ENCODE measurements at places on chromosomes 2 and 18. TPM values are rescaled to one million over a fixed set of nuclear protein-coding genes. Genes with fewer than 3 reads are reported as not detected.

- no peak overlapping the region for H3K4me3 ChIP-seq
- DNase-seq: no peak
- no peak overlapping the region for H3K27ac ChIP-seq
Observed at GRCh38 chr2:102470168-102470567, 2.9 kb upstream of the SLC9A4 start.

DNA sequence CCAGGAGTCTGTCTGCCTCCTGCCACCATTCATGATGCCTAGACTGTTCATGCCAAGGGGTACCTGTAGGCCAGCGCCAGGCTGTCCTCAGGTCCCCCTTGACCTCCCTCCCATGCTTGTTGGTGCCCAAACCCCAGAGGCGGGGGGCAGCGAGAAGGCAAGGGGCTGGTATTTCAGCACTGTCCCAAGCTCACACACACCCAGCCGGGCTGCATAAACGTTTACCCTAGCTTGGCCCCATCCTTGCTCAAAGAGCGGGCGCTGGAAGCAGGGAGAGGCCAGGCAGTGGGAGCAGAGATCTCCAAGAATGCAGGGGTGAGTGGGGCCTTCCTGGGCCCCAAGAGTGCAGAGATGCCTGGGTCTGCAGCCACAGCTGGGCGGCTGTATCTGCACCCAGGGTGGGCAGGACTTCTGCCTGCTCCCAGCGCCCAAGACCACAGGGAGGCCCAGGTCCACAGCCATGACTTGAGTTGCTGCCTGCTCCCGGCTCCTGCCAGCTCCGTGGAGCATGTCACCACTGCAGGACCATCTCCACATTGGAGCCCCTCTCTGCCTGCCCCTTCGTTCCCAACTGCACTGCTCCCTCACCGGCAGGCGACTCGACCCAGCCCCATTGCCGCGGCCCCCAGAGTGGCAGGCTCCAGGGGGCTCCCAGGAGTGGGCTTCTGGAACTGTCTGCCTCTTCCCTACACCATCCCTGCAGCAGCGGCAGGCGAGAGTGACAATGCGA lies 616.6 kb downstream of the METTL4 start:
- no peaks in the 10 kb centered on the region for H3K27me3 ChIP-seq
- no peaks in the 10 kb centered on the region for H3K36me3 ChIP-seq
- H3K27ac ChIP-seq: no peak overlapping the region

- H3K36me3 ChIP-seq: no peaks in the 10 kb centered on the region
- peak overlapping the region; percentile 63 for H3K4me3 ChIP-seq
- peaks cover 38% of the 10 kb centered on the region for H3K4me1 ChIP-seq
- peak overlapping the region; percentile 73 for H3K27ac ChIP-seq
Observed at GRCh38 chr2:171158790-171159371, 1.8 kb downstream of the TLK1 start.

- no peak for DNase-seq
- no peaks in the 10 kb centered on the region for H3K36me3 ChIP-seq
- peaks cover 86% of the 10 kb centered on the region for H3K27me3 ChIP-seq
- no peak within 1 kb of the TSS for H3K27ac ChIP-seq
Observed at GRCh38 chr2:206274434-206275311, at the start of gene ZDBF2. Gene ZDBF2 (plus strand): TSS chr2:206274663. CDS start chr2:206281850, 7,187 bp downstream.

The SMARCAL1 gene
- polyA plus RNA-seq: 10.2 TPM

- no peak for DNase-seq
- no peaks in the 10 kb centered on the region for H3K36me3 ChIP-seq
- no peak overlapping the region for H3K4me3 ChIP-seq
- no peaks in the 10 kb centered on the region for H3K4me1 ChIP-seq
- H3K27ac ChIP-seq: no peak overlapping the region
Observed at GRCh38 chr2:237510502-237511217, 23.6 kb downstream of the MLPH start.

DNA sequence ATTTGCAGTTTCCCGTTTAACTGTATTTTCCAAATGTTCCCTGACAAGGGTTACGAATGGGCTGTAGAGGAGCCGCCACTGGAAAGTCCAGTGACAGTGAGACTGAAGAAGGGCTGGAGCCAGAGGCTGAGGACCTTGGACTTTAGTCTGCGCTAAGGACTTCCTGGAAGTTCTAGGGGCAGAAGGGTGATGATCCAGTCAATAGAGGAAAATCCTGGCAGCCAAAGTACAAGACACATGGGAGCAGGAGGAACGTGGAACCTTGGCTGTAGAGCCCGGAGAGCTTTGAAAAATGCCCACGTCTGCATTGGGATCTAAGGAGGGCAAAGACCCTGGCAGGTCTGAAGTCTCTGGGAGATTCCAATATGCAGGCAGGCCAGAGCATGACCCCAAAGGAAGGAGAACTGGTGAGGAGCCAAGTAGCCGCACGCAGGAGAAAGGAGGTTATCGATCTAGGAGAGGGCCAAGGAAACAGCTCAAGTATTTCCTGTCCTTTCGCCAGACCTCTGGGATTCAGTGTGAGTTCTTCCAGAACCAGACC lies 28.5 kb downstream of the MBP start:
- no peaks in the 10 kb centered on the region for H3K27me3 ChIP-seq
- peak overlapping the region; percentile 5 for H3K27ac ChIP-seq
- DNase-seq: no peak
- peaks cover 29% of the 10 kb centered on the region for H3K36me3 ChIP-seq

The TUBA3D gene
- not detected for polyA plus RNA-seq

DNA sequence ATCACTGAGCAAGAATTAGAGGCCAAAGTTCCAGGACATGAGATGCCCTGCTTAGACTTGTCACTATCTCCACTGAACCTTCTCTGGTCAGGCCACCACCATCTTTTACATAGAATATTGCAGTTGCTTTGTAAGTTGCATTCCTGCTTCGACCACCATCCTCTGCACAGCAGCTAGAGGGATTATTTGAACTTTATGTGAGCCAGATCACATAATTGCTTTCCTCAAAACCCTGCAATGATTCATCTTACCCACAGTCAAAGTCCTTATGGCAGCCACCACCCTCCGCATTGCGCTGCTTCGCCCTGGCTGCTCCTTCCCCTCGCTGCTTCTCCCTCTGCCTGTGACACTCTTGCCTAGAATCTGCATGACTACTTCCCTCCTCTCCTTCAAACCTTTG lies 111.3 kb downstream of the EML6 start:
- no peaks in the 10 kb centered on the region for H3K27me3 ChIP-seq
- H3K4me3 ChIP-seq: no peak overlapping the region
- no peak overlapping the region for H3K27ac ChIP-seq
- H3K4me1 ChIP-seq: no peaks in the 10 kb centered on the region
- DNase-seq: no peak
- no peaks in the 10 kb centered on the region for H3K36me3 ChIP-seq

- no peak for DNase-seq
- H3K27ac ChIP-seq: no peak overlapping the region
- no peaks in the 10 kb centered on the region for H3K27me3 ChIP-seq
- no peaks in the 10 kb centered on the region for H3K36me3 ChIP-seq
- no peaks in the 10 kb centered on the region for H3K4me1 ChIP-seq
- H3K4me3 ChIP-seq: no peak overlapping the region
Observed at GRCh38 chr2:11963966-11964365, 217.5 kb downstream of the LPIN1 start.

DNA sequence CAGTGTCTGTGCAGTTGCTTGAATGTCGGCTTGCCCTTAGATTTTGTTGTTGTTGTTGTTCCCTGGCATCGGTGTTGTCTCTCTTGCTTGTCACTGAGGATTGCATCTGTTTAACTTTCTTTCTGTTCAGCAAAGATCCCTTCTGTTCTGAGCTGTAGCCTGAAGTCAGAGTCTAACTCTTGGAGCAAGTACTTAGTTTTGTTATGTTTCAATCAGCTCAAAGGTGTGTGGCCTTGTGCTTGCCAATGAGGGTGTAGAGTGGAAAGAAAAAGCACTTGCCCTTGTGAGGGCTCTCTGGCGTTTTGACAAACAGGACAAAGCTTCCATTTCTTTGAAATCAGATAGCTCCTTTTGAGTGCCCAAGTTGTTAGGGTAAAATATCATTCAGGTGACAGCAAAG lies 757.1 kb upstream of the CDH7 start:
- H3K27ac ChIP-seq: no peak overlapping the region
- no peaks in the 10 kb centered on the region for H3K27me3 ChIP-seq
- H3K36me3 ChIP-seq: no peaks in the 10 kb centered on the region
- no peak for DNase-seq
- H3K4me3 ChIP-seq: no peak overlapping the region
- no peaks in the 10 kb centered on the region for H3K4me1 ChIP-seq

The IL36RN gene
- not detected for polyA plus RNA-seq

DNA sequence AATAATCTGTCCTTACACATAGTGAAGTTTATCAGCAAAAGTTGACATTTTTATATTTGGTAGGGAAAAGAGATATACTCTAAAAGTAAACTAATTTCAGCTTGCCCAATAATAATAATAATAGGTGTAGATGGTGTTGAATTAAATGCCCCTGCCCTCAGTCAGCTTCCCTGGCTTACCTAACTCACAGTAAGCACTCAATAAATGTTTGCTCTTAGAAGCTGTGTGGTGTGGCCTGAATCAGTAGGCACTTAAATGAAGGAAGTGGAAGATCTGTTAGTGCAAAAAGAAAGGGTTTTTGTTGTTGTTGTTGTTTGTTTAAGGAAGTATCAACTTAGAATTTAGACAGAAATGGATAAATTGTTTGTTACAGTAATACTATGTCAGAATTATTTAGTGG lies 36.2 kb downstream of the EML4 start:
- no peak overlapping the region for H3K27ac ChIP-seq
- H3K36me3 ChIP-seq: no peaks in the 10 kb centered on the region
- H3K27me3 ChIP-seq: no peaks in the 10 kb centered on the region
- no peak overlapping the region for H3K4me3 ChIP-seq

- no peaks in the 10 kb centered on the region for H3K4me1 ChIP-seq
- no peaks in the 10 kb centered on the region for H3K36me3 ChIP-seq
- no peak for DNase-seq
Observed at GRCh38 chr2:41710944-41711343, 336.9 kb upstream of the PKDCC start.

DNA sequence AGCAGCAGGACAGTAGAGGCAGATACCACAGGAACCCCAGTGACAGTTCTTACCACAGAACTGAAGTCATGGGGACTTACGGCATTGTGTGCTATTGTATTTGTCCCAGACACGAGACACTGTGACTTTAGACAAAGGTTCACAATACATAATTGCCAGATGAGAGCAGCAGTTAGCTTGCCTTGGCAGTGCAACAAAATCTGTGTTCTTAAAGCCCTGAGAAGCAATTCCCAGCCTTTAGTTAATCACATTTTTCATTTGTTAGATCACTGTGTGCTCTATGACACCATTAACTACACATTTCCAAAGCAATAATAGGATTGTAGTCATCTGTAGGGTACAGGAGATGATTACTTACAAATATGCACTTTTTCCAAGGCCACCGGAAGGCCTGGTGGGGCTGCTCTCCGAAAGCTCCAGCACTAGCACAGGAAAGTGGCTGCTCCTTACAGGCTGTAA lies 97.5 kb upstream of the LDLRAD4 start:
- H3K27me3 ChIP-seq: no peaks in the 10 kb centered on the region
- H3K27ac ChIP-seq: no peak overlapping the region
- DNase-seq: no peak
- H3K4me3 ChIP-seq: no peak overlapping the region
- no peaks in the 10 kb centered on the region for H3K4me1 ChIP-seq
- H3K36me3 ChIP-seq: peaks cover 98% of the 10 kb centered on the region

The ZNF396 gene
- 1.9 TPM for polyA plus RNA-seq

The IL1B gene
- 65.1 TPM for polyA plus RNA-seq

The NEURL3 gene
- not detected for polyA plus RNA-seq

The BOLL gene
- not detected for polyA plus RNA-seq

The FBXO15 gene
- polyA plus RNA-seq: not detected

DNA sequence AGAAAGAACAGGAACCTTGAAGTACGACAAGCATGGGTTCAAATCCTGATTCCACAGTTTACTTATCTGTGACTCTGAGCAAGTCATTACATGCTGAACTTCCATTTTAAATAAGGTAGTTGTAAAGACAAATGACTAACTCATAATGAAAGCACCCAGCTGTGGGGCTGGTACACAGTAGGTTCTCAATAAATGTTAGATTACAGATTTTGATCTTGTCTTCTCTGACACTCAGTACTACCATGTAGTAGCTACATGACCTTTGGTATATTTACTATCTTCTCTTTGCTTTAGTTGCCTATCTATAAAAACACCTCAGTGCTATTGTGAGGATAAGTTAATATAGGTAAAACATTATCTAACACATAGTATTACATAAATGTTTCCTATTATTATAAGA lies 3.2 kb downstream of the TRAK2 start:
- peaks cover 6% of the 10 kb centered on the region for H3K36me3 ChIP-seq
- no peaks in the 10 kb centered on the region for H3K27me3 ChIP-seq
- H3K4me3 ChIP-seq: no peak overlapping the region
- H3K27ac ChIP-seq: no peak overlapping the region

DNA sequence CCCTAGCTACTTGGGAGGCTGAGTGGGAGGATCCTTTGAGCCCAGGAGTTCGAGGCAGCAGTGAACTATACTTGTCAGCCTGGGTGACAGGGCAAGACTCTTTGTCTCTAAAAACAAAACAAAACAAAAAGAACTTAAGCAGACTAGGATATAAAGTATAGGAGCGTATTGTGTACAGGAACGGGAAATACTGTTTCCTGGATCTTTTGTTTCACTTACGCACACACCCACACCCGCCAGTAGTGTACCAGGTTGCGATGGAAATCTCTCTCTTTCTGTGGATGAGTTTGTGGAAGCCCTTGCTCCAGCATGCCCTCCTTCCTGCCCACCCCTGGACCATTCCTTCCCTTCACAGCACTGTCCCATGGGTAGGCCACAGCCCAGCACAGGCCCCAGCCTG lies 136.3 kb downstream of the RPIA start:
- no peaks in the 10 kb centered on the region for H3K36me3 ChIP-seq
- H3K4me3 ChIP-seq: no peak overlapping the region
- H3K27me3 ChIP-seq: no peaks in the 10 kb centered on the region
- no peaks in the 10 kb centered on the region for H3K4me1 ChIP-seq

DNA sequence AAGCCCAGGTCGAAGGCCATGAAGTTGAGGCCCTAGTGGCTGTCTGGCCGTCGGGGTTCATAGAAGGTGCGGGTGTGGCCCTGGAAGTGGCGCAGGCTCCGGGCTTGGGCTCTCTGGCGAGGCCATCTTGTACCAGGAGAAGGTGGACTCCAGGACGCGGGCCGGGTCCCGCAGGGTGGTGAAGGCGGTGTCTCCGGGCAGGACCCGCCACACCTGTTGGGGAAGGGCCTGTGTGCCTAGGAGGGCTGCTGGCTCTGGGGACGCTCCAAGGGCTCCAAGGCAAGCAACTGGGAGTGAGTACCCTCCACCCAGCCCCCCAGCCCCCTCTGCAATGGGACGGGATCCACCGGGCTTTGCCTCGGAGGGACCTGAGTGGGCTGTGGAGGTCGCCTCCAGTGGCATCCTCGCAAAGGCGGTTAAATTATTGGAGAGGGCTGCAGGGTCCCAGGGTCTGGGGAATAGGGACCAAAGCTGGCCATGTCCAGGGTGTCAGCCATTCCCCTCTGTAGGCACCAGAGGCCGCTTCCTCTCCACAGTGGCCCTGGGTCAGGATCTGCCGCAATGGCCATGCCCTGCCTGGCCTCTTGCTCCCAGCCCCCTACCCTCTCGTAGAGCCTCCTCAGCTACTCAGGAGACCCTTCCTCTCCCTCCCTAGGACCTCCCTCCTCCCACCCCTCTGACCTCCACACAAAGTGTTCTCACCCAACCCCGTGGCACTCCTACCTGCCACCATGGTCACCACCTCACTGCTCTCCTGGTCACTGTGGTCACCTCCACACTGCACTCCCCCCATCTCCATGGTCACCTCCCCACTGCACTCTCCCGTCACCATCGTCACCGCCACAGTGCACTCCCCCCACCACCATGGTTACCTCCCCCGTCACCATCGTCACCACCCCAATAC lies 10.3 kb downstream of the AQP12A start:
- no peaks in the 10 kb centered on the region for H3K27me3 ChIP-seq
- peaks cover 14% of the 10 kb centered on the region for H3K4me1 ChIP-seq
- H3K36me3 ChIP-seq: no peaks in the 10 kb centered on the region
- no peak for DNase-seq

GRCh38 chr2:174485788-174486562 lies 854 bp downstream of the GPR155 start:
- no peaks in the 10 kb centered on the region for H3K27me3 ChIP-seq
- peaks cover 10% of the 10 kb centered on the region for H3K4me1 ChIP-seq
- peak overlapping the region; percentile 60 for H3K27ac ChIP-seq
- H3K36me3 ChIP-seq: no peaks in the 10 kb centered on the region
- DNase-seq: no peak
- H3K4me3 ChIP-seq: peak overlapping the region; percentile 92
